ENCODE measurements at places on chromosomes 3 and 15.

- no peak for DNase-seq
Observed at GRCh38 chr3:24253336-24253735, 241.3 kb downstream of the THRB start.

- no peak for DNase-seq
Observed at GRCh38 chr3:69203631-69204314, 81.4 kb upstream of the LMOD3 start.

- no peak for DNase-seq
Observed at GRCh38 chr3:76715426-76715825, 324.5 kb upstream of the ROBO2 start.

DNA sequence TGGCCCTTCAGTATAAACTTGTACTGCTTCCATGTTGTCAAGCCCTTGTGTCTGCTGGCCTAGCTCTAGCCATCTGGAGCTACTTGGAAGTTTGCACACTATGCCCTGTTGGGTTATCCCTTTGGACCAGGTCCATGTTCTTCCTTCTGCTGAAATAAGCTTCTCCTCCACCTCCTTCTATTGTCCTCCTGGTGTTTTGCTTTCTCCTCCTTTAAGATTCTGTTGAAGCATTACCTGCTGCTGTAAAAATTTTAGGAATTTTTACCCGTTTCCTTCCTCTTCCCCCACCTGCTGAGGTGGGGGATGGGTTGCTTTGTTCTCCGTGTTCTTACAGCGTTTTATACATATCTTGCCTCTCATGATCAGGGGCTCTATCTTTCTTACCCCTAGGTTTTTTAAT is 51.7 kb downstream of the SH3GL3 start:
- DNase-seq: no peak

- no peak for DNase-seq
Observed at GRCh38 chr15:38626443-38627050, 61.9 kb upstream of the RASGRP1 start.

GRCh38 chr3:76954412-76954811 is 85.5 kb upstream of the ROBO2 start:
- DNase-seq: no peak

DNA sequence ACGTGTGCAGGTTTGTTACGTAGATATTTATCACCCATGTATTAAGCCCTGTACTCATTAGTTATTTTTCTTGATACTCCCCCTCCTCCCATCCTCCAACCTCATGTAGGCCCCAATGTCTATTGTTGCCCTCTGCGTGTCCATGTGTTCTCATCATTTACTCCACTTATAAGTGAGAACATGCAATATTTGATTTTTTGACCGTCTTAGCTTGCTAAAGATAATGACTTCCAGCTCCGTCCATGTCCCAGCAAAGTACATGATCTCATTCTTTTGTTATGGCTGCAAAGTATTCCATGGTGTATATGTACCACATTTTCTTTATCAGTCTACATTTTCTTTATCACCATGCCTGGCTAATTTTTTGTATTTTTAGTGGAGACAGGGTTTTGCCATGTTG is 623.2 kb downstream of the SQOR start:
- DNase-seq: no peak

DNA sequence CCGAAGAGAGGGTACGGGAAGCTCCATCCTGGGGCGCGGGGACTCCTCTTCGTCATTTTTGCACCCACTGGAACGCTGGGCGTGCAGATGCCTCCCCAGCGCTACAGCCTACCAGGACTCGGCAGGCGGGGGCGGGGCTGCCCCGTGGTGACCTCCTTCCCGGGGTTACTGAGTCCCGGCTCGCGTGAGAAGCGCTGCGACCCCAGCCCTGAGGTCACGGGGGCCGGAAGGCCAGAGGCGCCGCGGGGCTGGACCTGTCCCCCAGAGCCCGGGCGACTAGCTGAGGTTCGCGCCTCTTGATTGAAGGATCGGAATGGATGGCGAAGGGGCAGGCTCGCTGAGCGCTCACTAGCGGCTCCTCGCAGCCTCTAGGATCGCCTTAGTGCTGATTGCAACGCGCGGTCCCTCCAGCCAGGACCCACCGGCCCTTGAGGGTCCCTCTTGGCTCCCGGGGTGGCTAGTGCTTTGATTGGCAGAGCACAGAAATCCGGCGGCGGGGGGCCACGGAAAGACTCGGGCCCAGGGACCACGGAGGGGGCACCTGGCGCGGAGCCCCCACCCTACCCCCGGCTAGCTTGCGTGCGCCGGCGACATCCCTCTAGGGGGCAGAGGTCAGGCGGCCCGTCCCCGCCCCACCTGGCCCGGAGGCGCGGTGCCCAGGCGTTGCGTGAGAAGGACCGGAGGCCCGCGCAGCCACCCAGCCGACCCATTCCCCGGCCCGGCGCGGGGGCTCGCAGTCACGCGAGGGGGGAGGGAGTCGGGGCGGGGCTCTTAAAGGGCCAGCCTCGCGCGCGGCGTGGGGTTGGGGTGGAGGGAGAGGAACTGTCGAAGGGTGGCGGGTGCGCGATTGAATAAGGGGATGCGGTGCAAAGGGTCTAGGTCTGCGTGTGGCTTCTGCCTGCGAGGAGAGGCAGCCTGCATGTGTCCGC is 781 bp upstream of the CYP1A1 start:
- no peak for DNase-seq

GRCh38 chr3:186185194-186185787 is 76.4 kb upstream of the ETV5 start:
- no peak for DNase-seq

- peak; percentile 25 for DNase-seq
Observed at GRCh38 chr15:57797110-57797509, 90.6 kb downstream of the POLR2M start.

- DNase-seq: peak; percentile 21
Observed at GRCh38 chr15:51004103-51004551, 90.6 kb downstream of the TNFAIP8L3 start.

GRCh38 chr15:48674876-48675275 is 29.4 kb upstream of the FBN1 start:
- no peak for DNase-seq
